Uterus (tissue), 4 donors: ENCODE measurements at places on chromosomes 2 and 18. TPM values are rescaled to one million over a fixed set of nuclear protein-coding genes. Genes with fewer than 3 reads are reported as not detected.

INHA gene
- 2.4 TPM for total RNA-seq

ABCB11 gene
- total RNA-seq, result not detected

ZNF521 gene
- total RNA-seq, result 47.4 TPM

CPLX4 gene
- not detected for total RNA-seq

EGR4 gene
- not detected for total RNA-seq

KCNK3 gene
- total RNA-seq, result 2.8 TPM

TUBA4B gene
- total RNA-seq, result not detected

CD8B2 gene
- not detected for total RNA-seq

GAL3ST2 gene
- 0.21 TPM for total RNA-seq

DNA sequence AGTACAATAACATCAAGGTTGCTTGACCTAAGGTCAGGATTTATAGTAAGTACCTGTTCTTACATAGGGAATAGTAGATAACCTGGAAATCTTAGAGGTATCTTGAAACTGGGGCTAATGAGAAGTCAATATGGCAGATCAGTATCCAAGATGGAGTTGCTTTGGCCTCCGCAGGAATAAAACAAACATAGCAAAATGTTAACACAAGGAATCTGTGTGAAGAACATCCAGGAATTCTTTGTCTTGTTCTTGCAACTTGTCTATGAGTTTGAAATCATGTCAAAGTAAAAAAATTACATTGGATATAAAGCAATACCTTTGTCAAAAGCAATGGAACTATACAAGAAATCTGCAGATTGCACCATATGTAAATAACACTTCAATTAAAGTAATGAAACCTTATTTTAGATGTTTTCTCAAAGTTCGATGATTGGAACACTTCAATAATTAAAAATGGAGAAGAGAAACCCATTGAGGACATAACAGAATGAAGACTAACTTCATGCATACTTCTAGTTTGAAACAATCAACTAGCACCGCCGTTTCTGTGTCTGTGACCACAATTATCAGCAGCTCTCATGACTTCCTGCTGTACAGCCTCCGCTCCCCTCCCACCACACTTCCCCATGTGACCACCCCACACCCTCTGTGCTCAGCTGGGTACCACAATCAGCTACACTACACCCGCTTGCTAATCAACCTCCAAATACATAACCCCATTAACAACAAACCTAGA lies 27.6 kb downstream of the C2orf76 start:
- H3K36me3 ChIP-seq, result no peaks in the 10 kb centered on the region
- no peak overlapping the region for H3K4me3 ChIP-seq
- no peak for DNase-seq
- H3K27me3 ChIP-seq, result no peaks in the 10 kb centered on the region
- no peak overlapping the region for H3K27ac ChIP-seq
- no peaks in the 10 kb centered on the region for H3K4me1 ChIP-seq

DNA sequence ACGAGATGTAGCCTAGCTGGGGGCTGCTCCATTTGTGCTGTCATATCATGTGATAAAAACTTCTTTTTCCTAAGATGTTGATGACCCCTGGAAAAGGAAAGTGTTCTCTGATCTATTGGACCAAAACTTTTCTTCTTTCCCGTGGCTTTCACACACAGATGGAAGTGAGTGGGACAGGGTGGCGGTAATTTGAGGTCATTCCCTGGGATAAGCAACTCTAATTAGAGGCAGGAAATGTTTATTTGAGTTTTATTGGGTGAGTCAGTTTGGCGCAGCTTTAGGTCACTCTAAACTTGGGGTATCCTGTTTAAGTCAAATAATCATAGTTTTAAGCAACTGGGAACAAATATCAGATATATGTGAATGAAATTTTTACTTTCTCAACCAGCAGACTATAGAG lies 221.0 kb upstream of the EPAS1 start:
- no peaks in the 10 kb centered on the region for H3K36me3 ChIP-seq
- no peak overlapping the region for H3K4me3 ChIP-seq
- H3K27ac ChIP-seq, result no peak overlapping the region
- H3K4me1 ChIP-seq, result no peaks in the 10 kb centered on the region

- no peaks in the 10 kb centered on the region for H3K27me3 ChIP-seq
- H3K27ac ChIP-seq, result no peak overlapping the region
- H3K4me1 ChIP-seq, result no peaks in the 10 kb centered on the region
- no peak overlapping the region for H3K4me3 ChIP-seq
- no peaks in the 10 kb centered on the region for H3K36me3 ChIP-seq
- DNase-seq, result no peak
Measured at GRCh38 chr18:57167617-57168308, 20.9 kb downstream of the BOD1L2 start.

- no peaks in the 10 kb centered on the region for H3K36me3 ChIP-seq
- no peak overlapping the region for H3K27ac ChIP-seq
- no peak overlapping the region for H3K4me3 ChIP-seq
- no peaks in the 10 kb centered on the region for H3K4me1 ChIP-seq
Measured at GRCh38 chr18:8952769-8953760, 149.4 kb upstream of the NDUFV2 start.

DNA sequence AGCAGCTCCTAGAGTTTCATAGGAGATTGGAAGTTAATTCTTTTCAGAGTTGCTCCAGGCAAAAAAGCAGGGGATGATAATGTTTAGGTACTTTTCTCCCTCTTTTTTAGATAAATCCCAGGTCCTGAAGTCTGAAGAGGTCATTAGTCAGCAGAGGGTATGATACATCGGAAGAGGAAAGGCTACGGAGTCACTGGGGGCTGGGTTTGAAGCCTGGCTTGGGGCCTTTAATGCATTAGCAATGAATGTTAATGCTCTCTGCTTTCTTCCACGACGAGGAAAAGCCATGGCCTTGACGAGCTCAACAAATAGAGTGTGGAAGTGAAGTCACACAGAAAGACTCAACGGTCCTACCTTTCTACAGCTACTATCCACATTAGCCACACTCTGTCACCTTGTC lies 235.1 kb downstream of the NCKAP5 start:
- H3K27me3 ChIP-seq, result no peaks in the 10 kb centered on the region
- H3K36me3 ChIP-seq, result no peaks in the 10 kb centered on the region
- H3K4me1 ChIP-seq, result no peaks in the 10 kb centered on the region

GRCh38 chr2:218517434-218518206 lies 50.5 kb downstream of the USP37 start:
- H3K4me1 ChIP-seq, result no peaks in the 10 kb centered on the region
- no peak for DNase-seq
- no peaks in the 10 kb centered on the region for H3K36me3 ChIP-seq
- no peak overlapping the region for H3K4me3 ChIP-seq
- no peak overlapping the region for H3K27ac ChIP-seq

DNA sequence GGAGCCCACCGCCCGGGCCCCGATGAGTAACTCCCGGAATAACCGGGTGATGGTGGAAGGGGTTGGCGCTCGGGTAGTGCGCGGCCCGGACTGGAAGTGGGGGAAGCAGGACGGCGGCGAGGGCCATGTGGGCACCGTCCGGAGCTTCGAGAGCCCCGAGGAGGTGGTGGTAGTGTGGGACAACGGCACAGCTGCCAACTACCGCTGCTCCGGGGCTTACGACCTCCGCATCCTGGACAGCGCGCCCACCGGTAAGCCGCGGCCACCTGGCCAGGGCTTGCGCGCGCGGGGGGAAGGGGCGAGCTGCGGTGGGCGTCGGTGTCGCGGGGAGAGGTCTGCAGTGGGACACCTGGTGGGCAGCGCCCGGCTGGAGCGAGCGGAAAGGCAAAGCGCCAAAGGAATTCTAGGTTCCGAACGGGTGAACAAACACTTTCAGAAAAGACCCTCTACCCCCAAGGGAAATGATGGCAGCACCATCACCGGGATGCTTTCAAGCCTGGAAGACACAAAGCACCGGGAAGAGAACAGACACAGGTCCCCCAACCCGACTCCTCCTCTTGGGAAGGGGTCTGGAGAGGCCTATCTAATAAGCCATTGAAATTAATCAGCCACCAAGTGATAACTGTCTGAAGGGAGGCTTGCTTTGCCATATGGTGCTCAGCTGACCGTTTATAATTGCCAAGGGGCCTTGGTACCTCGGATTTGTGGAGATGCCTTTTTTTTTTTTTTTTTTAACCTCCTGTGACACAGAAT lies 1.1 kb downstream of the MIB1 start:
- peak overlapping the region; percentile 100 for H3K27ac ChIP-seq
- peak overlapping the region; percentile 69 for H3K4me3 ChIP-seq
- no peaks in the 10 kb centered on the region for H3K27me3 ChIP-seq
- peak; percentile 33 for DNase-seq
- no peaks in the 10 kb centered on the region for H3K4me1 ChIP-seq
- no peaks in the 10 kb centered on the region for H3K36me3 ChIP-seq

GRCh38 chr18:52343138-52343537 lies 3.1 kb downstream of the DCC start:
- H3K36me3 ChIP-seq, result no peaks in the 10 kb centered on the region
- H3K27ac ChIP-seq, result no peak overlapping the region
- no peak overlapping the region for H3K4me3 ChIP-seq

DNA sequence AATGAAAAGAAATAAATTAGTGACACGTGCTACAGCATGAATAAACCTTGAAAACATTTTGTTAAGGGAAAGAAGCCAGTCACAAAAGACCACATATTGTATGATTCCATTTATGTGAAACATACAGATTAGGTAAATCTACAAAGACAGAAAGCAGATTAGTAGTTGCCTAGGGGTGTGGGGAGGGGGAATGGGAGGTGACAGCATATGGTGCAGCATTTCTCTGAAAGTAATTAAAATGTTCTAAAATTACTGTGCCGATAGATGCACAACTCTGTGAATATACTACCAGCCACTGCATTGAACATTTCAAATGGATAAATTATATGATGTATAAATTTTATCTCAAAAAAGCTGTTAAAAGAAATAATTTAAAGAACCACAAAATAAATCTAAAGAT lies 161.0 kb downstream of the TRIB2 start:
- H3K27me3 ChIP-seq, result no peaks in the 10 kb centered on the region
- no peak overlapping the region for H3K27ac ChIP-seq
- no peak for DNase-seq
- no peak overlapping the region for H3K4me3 ChIP-seq

- no peaks in the 10 kb centered on the region for H3K27me3 ChIP-seq
- DNase-seq, result no peak
- no peak overlapping the region for H3K4me3 ChIP-seq
- H3K36me3 ChIP-seq, result no peaks in the 10 kb centered on the region
- no peak overlapping the region for H3K27ac ChIP-seq
- H3K4me1 ChIP-seq, result no peaks in the 10 kb centered on the region
Measured at GRCh38 chr2:152370783-152371182, 35.8 kb downstream of the FMNL2 start.

DNA sequence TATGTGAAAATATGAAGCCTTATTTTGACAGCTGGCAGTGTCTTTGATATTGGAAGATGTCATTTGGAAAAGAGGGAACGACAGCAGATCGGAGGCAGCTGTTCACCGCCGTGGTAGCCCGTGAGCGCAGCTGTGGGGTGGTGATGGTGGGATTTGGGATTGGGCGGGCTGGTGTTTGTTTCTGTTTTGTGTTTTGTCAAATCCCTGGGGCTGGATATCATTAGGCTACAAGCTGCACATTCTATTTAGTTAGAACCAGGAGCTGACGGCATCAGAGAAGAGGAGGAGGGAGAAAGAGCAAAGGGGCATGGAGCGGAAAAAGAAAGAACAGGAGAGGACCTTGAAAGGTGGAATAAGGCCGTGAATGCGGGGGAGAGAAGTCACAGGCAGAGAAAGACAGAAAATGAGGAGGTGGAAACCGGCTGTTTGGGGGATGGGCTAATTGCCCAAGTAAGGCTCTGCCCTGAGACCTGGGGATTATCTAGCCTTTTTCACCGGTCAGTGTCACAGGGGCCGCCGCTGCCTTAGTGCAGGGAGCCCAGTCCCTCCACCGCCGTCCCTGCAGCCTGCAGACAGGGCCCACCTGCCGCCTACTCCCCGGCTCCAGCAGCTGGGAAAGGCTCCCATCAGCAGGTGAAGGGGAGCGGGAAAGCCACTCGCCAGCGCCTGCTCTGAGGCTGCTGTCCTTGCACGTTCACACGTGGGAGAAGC lies 88.0 kb downstream of the ZCCHC2 start:
- no peaks in the 10 kb centered on the region for H3K4me1 ChIP-seq
- no peak overlapping the region for H3K27ac ChIP-seq
- peak overlapping the region; percentile 15 for H3K4me3 ChIP-seq
- no peak for DNase-seq
- H3K36me3 ChIP-seq, result no peaks in the 10 kb centered on the region

- H3K4me1 ChIP-seq, result no peaks in the 10 kb centered on the region
- no peak for DNase-seq
- H3K27ac ChIP-seq, result no peak overlapping the region
- H3K27me3 ChIP-seq, result no peaks in the 10 kb centered on the region
Measured at GRCh38 chr2:20291106-20291564, 59.5 kb downstream of the PUM2 start.

GRCh38 chr2:74708296-74708695 lies 54.2 kb downstream of the SEMA4F start:
- H3K4me3 ChIP-seq, result no peak overlapping the region
- H3K4me1 ChIP-seq, result no peaks in the 10 kb centered on the region
- no peak overlapping the region for H3K27ac ChIP-seq
- H3K27me3 ChIP-seq, result no peaks in the 10 kb centered on the region

GRCh38 chr18:2568605-2569004 lies 2.7 kb downstream of the METTL4 start:
- no peak overlapping the region for H3K27ac ChIP-seq
- no peaks in the 10 kb centered on the region for H3K36me3 ChIP-seq
- DNase-seq, result no peak
- no peak overlapping the region for H3K4me3 ChIP-seq
- no peaks in the 10 kb centered on the region for H3K4me1 ChIP-seq

GRCh38 chr2:143026411-143027054 lies 102.7 kb upstream of the ARHGAP15 start:
- no peak overlapping the region for H3K4me3 ChIP-seq
- H3K36me3 ChIP-seq, result no peaks in the 10 kb centered on the region
- no peak overlapping the region for H3K27ac ChIP-seq
- H3K4me1 ChIP-seq, result no peaks in the 10 kb centered on the region
- peak; percentile 11 for DNase-seq
- H3K27me3 ChIP-seq, result no peaks in the 10 kb centered on the region

DNA sequence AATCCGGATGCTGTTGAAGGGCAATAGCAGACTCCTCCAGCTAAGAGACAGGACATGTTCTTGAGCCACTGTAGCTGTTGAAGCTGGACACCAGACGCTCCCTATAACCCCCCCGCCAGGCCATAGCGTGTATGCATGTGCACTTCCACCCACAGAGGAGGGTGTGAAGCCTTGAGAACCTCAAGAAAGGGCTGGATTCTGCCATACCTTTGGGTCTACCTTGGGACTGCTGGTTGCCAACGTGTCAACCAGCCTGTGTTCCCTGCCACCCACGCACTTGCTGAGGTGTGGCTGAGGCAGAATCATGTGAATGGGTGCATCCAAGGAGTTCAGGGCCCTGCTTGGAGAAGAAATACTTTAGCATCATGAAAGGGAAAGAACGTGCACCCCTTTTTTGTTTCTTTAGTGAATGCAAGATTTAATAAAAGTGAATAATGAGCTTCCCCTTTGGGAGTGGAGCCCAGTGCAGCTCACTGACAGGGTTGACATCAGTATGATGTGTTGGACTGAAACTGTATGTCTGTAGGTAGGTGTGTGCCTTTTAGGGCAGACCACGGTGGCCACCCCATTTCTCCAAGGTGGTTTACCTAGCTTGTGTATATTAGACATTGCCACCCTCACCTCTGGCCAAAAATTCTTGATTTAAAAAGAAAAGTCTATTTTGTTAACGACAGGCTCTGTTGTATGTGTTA lies 198.3 kb downstream of the MGAT5 start:
- no peaks in the 10 kb centered on the region for H3K4me1 ChIP-seq
- no peak for DNase-seq
- H3K36me3 ChIP-seq, result no peaks in the 10 kb centered on the region
- H3K27ac ChIP-seq, result no peak overlapping the region
